NCI-H2029 (cell line): ENCODE measurements at places on chromosomes 2 and 18.

GRCh38 chr2:235614900-235615712 lies 121.3 kb downstream of the AGAP1 start:
- DNase-seq, result no peak

- peak; percentile 69 for DNase-seq
These were observed 36.0 kb downstream of the GALNT3 start for GRCh38 chr2:165757906-165758675.

DNA sequence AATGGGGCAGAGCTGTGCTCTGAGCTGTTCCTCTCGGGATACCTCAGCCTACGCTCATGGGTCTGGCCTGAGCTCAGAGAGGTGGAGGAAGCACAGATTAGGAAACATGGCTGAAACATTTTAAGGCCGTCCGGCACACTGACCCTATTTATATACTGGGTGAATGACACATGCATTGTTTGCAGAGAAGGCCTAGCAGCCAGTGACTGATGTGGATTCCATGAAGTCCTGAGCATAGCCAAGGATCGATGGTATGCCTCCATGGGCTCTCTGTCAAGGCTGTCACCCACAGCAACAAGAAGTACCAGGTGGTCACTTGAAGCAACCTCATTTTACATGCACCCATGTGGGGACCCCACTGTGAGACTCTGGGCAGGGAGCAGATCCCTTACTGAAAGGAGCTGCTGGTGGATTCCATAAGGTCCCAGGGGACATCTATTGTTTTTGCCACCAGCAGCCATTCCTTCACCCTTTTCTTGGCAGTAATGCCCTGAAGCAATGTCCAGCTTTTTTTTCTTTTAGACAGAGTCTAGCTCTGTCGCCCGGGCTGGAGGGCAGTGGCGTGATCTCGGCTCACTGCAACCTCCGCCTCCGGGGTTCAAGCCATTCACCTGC lies 8.4 kb downstream of the PTMA start:
- DNase-seq, result no peak

- DNase-seq, result no peak
These were observed 26.9 kb downstream of the ARL4C start for GRCh38 chr2:234469972-234470371.

DNA sequence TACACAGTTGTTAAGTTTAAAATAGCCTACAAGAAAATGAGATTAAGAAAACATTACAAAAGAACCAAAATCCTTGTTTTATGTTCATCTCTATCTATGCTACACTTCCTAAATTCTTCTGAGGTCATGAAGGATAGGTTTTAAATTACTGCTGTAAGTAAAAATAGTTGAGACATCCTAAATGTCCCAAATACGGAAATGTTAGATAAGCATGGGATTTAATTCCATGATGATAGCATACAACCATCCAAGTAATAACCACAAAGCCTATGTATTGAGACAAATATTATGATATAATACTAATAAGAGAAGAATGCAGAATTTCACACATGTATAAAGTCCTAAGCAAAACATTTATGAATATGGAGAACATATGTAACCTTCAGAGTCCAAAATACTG lies 34.1 kb downstream of the PIEZO2 start:
- DNase-seq, result no peak

- no peak for DNase-seq
These were observed 109.8 kb downstream of the AOX1 start for GRCh38 chr2:200695601-200696000.

GRCh38 chr2:216257089-216257488 lies 115.2 kb downstream of the MARCHF4 start:
- no peak for DNase-seq
